ENCODE measurements at places on chromosomes 2 and 18.
A peak's percentile ranks its signal among the peaks of the same experiment; 100 is the strongest.

- no peak overlapping the region for H3K4me3 ChIP-seq
- no peaks in the 10 kb centered on the region for H3K4me1 ChIP-seq
- no peaks in the 10 kb centered on the region for H3K27me3 ChIP-seq
- no peak overlapping the region for H3K27ac ChIP-seq
- no peaks in the 10 kb centered on the region for H3K36me3 ChIP-seq
Measured at GRCh38 chr2:163595028-163595427, 140.8 kb downstream of the FIGN start.

GRCh38 chr2:37156857-37157714 lies at the start of gene EIF2AK2:
Gene EIF2AK2, minus strand, starts transcription at chr2:37156980. Its CDS starts 9,174 bp downstream, at chr2:37147806.
- DNase-seq: peak; percentile 89
- H3K27me3 ChIP-seq: no peaks in the 10 kb centered on the region
- H3K27ac ChIP-seq: peak within 1 kb of the TSS; percentile 88

DNA sequence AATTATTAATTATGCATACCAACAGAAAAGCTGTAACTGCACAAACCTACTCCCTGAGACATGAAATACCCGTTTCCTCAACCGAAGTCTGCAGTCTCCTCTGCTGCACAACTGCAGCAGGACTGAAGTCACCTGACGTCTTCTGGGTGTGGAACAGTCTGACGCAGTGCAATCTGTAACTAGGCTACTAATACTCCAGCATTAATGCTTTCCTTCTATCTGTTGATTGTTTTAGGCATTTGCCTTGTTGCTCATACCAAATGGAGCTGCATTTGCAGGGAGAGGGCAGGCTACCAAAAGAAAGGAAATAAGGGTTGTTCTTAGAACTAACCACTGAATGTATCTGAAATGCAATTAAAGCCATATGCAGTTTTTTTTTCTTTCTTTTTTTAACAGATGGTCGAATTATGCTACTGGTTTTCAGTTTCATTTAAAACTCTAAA lies 40.1 kb downstream of the RTN4 start:
- H3K36me3 ChIP-seq: no peaks in the 10 kb centered on the region
- peak overlapping the region; percentile 0 for H3K4me3 ChIP-seq
- peaks cover 71% of the 10 kb centered on the region for H3K4me1 ChIP-seq

DNA sequence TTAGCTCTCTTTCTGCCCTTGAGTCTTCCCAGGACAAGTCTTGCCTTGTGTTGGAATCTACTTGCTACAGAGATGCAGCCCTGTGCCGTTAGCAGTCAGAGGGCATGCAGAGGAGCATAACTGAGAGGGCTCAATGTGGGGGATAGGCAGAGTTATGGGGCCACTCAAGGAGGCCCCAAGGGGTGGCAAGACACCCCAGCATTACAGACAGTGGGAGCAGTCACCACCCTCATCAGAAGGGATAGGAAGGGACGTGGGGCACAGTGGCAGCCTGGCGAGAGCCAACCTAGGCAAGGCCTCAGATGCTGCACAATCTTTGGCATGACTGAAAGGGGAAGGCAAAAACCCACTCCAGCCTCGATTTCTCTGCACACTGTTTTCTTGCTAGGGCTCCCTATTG lies 169.1 kb downstream of the TMEM18 start:
- H3K4me3 ChIP-seq: no peak overlapping the region
- H3K27me3 ChIP-seq: no peaks in the 10 kb centered on the region
- H3K27ac ChIP-seq: no peak overlapping the region
- no peaks in the 10 kb centered on the region for H3K4me1 ChIP-seq
- DNase-seq: no peak

GRCh38 chr18:42373584-42373983 lies 418.6 kb downstream of the PIK3C3 start:
- DNase-seq: no peak

DNA sequence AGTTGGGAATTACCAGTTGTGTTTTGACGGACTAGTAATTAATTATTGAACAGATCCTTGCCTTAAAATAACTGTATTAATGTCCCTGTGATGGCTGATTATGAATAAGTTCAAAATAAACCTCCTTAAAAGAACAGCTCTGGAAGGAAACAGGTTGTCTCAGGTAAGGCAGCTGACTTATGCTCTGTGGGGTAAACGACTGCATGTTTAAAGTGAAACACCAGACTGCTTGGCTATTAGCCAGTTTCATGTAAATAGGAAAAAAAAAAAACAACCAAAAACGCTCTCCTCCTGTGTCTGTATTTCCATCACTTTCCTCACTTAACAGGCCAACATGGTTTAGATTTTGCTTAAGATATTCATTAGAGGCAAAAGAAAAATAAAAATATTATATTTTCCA lies 243.6 kb downstream of the TMEM182 start:
- H3K4me1 ChIP-seq: no peaks in the 10 kb centered on the region
- no peak overlapping the region for H3K27ac ChIP-seq
- no peak for DNase-seq
- no peaks in the 10 kb centered on the region for H3K36me3 ChIP-seq
- H3K27me3 ChIP-seq: no peaks in the 10 kb centered on the region

GRCh38 chr2:57893347-57893746 lies 153.3 kb upstream of the VRK2 start:
- no peak overlapping the region for H3K4me3 ChIP-seq
- no peaks in the 10 kb centered on the region for H3K36me3 ChIP-seq
- no peak for DNase-seq
- no peaks in the 10 kb centered on the region for H3K4me1 ChIP-seq
- no peak overlapping the region for H3K27ac ChIP-seq

DNA sequence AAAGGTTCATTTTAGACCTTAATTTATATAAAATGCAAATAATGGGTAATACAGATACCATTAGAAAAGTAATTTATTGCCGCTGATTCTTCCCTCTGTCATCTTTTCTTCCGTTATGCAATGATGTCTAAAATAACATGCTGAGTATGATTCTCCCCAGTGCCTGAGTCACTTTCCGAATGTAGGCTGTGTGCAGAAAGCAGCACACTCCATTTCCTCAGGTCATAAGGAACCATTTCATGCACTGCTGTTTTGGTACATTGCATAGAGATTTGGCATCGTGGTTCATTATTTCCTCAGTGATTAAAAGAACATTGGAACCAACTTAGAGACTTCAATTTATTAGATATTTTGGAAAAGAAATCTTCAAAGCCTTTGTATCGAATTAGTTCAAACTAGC lies 173.5 kb downstream of the CDH2 start:
- no peaks in the 10 kb centered on the region for H3K27me3 ChIP-seq
- H3K27ac ChIP-seq: no peak overlapping the region
- H3K36me3 ChIP-seq: no peaks in the 10 kb centered on the region
- DNase-seq: no peak

GRCh38 chr2:223542501-223542900 lies 59.7 kb downstream of the SCG2 start:
- no peak overlapping the region for H3K27ac ChIP-seq
- no peaks in the 10 kb centered on the region for H3K27me3 ChIP-seq
- peaks cover 5% of the 10 kb centered on the region for H3K4me1 ChIP-seq
- no peak for DNase-seq
- H3K36me3 ChIP-seq: no peaks in the 10 kb centered on the region
- no peak overlapping the region for H3K4me3 ChIP-seq

DNA sequence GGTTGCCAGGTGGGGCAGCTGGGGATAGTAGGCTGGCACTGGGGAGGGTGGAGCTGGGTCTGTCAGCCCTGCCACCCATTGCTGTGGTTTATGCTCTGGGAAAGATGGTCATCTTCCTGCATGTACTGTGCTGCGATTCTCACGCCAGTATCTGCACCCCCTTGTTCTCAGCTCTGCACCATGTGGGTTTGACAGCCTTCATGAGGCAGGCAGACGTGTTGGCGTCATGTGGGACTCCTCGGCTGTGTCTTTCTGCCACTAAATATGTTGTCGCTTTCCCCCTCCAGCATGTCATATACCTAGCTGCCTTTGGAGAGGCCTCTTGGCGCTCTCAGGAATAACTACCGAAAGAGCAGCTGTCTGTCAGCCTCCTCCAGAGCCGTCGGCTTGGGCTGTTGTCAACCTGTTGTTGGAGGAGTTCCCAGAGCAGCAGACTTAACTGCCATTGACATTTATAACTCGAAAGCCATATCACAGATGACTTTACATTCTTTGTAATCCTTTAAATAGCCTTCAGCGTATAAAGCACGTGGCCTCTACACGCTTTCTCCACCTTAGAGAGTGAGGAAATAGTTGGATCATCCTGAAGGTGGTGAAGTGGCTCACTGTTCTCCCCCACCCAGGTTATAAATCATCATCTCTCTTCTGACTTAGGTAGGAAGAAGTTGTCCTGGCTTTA lies 80.4 kb upstream of the MGAT5 start:
- no peaks in the 10 kb centered on the region for H3K27me3 ChIP-seq
- DNase-seq: peak; percentile 22
- H3K36me3 ChIP-seq: no peaks in the 10 kb centered on the region
- peaks cover 48% of the 10 kb centered on the region for H3K4me1 ChIP-seq

DNA sequence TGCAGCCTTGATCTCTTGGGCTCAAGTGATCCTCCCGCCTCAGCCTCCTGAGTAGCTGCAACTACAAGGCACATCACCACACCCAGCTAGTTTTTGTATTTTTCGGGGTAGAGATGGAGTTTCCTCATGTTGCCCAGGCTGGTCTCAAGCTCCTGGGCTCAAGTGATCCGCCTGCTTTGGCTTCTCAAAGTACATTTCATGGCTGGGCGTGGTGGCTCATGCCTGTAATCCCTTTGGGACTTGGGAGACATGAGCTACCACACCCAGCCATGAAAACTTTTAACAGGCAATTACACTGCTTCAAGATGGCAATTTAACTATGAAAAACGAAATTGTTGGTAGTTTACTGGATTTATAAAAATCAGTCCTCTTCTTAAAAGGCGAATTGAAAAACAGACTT lies 69.7 kb downstream of the MEP1B start:
- H3K27me3 ChIP-seq: no peaks in the 10 kb centered on the region
- H3K27ac ChIP-seq: no peak overlapping the region
- no peaks in the 10 kb centered on the region for H3K4me1 ChIP-seq

DNA sequence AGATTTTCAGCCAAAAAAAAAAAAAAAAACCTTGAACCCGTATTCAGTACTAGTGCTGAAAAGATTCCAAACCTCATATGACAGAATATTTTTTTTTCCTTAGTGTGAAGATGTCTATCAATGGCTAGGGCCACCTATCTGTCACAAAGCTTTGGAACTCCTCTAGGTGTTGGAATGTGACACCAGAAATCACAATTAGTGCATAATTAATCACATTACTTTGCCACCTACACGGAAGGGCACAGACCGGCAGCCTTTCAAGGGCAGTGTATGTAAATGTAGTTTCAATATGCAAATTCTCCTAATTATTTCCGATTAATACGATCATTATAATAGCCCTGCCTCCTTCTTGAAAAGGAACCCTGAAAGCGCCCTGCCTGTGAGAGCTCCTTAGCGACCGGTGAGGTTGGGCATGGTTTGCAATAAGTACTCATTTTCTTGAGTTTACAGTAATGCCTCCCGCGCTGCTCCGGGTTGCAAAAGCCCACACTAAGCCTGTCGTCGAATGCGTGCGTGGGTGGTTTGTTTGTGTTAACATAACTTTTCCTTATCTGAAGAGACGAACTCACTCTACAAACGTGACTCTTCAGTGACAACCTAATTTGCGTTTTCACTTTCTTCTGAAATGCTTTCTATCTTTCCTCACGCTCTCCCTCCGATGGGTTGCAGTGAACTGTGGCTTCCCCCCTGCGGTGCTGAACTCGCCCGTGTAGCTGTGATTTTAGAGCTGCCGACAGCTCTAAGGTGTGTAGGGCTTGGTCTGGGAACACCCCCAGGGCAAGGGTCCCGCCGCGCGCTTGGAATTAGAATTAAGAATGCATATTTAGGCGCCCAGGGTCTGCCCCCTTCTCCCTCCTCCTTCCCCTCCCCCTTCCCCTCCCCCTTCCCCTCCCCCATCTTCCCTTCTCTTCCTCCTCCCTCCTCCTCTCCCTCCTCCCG lies 765 bp upstream of the ID2 start:
- peaks cover 49% of the 10 kb centered on the region for H3K4me1 ChIP-seq
- H3K27ac ChIP-seq: peak overlapping the region; percentile 99
- no peaks in the 10 kb centered on the region for H3K36me3 ChIP-seq
- peak overlapping the region; percentile 23 for H3K4me3 ChIP-seq
- peak; percentile 60 for DNase-seq

GRCh38 chr2:223649554-223650533 lies 47.7 kb upstream of the SCG2 start:
- no peaks in the 10 kb centered on the region for H3K4me1 ChIP-seq
- H3K36me3 ChIP-seq: no peaks in the 10 kb centered on the region
- no peak overlapping the region for H3K27ac ChIP-seq
- DNase-seq: no peak
- no peaks in the 10 kb centered on the region for H3K27me3 ChIP-seq
- H3K4me3 ChIP-seq: no peak overlapping the region

DNA sequence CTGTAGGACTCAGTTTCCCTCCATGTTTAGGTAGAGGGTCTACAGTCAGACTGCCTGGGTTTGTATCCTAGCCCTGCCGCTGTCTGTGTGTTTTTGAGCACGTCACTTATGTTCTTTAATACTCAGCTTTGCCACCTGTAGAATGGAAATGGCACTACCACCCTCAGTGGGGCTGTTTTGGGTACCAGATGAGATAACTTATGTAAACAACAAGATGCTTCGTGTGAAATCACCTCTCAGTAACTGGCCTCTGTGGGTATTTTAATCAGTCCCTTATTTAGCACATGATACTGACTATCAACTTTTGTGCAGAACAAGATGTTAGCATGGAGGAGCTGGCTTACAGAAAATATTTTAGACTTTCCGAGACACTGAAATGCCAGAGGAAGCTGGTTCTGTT lies 296.0 kb downstream of the LRRTM1 start:
- no peaks in the 10 kb centered on the region for H3K36me3 ChIP-seq
- no peaks in the 10 kb centered on the region for H3K4me1 ChIP-seq
- H3K27ac ChIP-seq: no peak overlapping the region

GRCh38 chr2:215900203-215900611 lies 113.1 kb downstream of the MREG start:
- H3K36me3 ChIP-seq: no peaks in the 10 kb centered on the region
- peak; percentile 60 for DNase-seq
- no peaks in the 10 kb centered on the region for H3K4me1 ChIP-seq
- H3K4me3 ChIP-seq: no peak overlapping the region

- H3K27me3 ChIP-seq: no peaks in the 10 kb centered on the region
- no peak for DNase-seq
- no peak overlapping the region for H3K4me3 ChIP-seq
- no peaks in the 10 kb centered on the region for H3K36me3 ChIP-seq
- H3K4me1 ChIP-seq: no peaks in the 10 kb centered on the region
- no peak overlapping the region for H3K27ac ChIP-seq
Measured at GRCh38 chr2:69216535-69217332, 170.3 kb downstream of the GFPT1 start.

All from body of pancreas (tissue), 4 donors.